GM20000 (cell line): ENCODE measurements at places on chromosomes 12 and 14.

- no peak for DNase-seq
Measured at GRCh38 chr14:51576879-51577278, 74.8 kb upstream of the FRMD6 start.

DNA sequence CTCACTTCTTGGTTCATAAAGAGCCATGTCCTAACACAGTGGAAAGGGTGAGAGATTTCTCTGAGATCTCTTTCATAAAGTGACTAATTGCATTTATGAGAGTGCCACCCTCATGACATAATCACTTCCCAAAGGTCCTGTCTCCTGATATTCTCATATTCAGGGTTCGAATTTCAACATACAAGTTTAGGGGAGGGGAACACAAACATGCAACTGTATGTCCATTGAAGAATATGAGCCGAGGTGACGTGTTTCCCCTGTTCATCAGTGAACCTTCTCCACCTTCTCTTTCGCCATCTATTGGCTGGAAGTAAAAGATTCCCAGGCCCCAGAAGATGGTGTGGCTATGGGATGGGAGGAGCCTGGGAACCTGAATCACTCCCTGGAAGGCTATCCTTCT lies 354.2 kb upstream of the ATP2B1 start:
- DNase-seq, result no peak

GRCh38 chr14:77603654-77604255 lies 12.7 kb downstream of the SPTLC2 start:
- DNase-seq, result no peak

DNA sequence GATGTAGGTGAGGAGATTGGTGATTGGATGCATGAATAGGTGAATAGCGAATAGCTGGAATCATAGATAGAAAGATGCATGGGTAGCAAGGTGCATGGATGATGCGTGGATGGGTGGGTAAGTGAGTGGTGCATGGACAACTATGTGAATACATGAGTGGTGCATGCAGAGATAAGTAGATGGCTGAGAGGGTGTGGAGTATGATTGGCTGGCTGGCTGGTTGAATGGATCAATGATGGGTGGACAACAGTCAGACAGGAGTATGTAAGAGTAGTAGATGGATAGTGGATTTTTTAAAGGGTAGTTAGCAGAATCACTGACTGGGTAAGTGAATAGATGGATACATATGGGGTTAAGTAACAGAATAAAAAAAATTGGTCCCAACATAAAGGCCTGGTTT lies 33.9 kb downstream of the SERPINA3 start:
- no peak for DNase-seq

DNA sequence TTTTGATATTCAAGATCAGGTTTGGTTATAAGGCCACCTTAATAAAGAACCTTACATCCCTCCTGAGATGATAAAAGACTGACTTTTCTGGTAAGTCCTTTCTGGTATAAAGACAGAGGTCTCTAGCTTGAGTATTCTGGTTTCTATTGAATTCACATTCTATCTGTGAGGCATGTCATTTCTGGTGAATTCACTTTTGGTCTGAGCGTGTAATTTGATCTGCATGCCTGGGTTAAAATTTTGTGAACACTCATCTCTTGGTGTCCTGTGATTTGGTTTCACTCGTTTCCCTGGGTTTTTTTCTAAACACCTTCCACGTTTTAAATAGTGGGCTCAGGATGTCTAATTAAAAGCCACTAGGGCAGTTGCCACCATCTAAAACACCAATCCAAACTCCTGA lies 12.2 kb downstream of the EIF5 start:
- DNase-seq, result no peak

GRCh38 chr12:96658075-96658474 lies 168.7 kb downstream of the CFAP54 start:
- no peak for DNase-seq

- DNase-seq, result no peak
Measured at GRCh38 chr12:50679612-50680011, 84.3 kb upstream of the ATF1 start.

DNA sequence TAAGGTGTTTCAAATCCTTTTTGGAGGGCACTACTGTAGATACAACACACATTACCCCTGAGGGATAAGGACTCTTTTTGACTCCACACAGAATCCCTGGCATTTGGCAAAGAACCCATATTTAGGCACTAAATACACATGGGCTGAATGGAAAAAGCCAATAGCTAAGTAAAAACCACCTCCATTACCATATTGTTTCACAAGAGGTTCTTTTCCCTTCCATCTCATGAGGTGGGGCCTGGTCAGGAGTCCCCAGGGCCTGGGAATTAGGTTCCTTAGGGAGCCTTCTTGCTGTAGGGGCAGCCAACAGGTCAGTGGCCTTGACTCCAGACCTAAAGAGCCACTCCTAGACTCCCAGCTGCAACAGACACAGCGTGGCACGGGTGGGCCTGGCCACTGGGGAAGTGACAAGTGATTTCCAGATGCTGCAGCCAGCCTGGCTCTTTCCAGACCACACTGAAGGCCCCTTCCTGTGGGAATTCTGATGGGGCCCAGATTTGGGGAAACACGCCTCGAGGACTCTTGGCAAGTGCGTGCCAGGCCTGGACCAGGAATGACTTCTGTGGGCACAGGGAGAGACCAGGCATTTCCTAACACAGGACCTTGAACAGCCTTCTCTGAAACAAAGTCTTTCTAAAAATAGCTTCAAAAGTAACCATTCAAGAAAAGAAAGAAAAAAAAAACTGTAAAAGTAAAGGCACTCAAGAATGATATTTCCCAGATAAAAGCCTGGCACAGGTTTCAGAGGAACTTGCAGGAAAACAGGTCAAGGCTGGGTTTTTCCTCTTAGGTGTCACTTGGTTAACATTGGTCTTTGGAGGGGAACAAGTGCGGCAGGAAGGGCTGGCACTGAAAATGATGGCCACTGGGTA lies 18.1 kb downstream of the SSH1 start:
- DNase-seq, result no peak

DNA sequence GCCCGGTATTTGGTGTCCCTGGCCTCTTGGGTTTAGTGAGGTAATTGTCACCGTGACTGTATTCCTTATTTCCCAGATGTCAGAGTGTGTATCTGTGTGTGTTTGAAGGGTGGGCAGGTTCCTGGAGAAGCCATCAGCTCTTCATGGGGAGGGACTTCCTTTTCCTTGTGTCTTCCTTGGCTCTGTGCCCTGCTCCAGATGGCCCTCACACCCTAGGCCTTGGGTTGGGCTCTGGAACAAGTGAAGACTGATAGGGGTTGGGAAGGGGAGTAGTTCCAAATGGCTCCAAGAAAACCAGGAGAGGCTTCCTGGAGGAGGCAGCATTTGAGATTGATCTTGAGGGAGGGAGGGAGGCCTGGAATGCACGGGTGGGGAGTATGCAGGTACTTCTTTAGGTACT lies 43.8 kb upstream of the PRIMA1 start:
- no peak for DNase-seq
